Right hindlimb (tissue), 1 donor: ENCODE measurements at places on chromosomes 6 and 20.

GRCh38 chr6:155274106-155274505, 10.3 kb downstream of the CLDN20 start:
- DNase-seq = no peak

DNA sequence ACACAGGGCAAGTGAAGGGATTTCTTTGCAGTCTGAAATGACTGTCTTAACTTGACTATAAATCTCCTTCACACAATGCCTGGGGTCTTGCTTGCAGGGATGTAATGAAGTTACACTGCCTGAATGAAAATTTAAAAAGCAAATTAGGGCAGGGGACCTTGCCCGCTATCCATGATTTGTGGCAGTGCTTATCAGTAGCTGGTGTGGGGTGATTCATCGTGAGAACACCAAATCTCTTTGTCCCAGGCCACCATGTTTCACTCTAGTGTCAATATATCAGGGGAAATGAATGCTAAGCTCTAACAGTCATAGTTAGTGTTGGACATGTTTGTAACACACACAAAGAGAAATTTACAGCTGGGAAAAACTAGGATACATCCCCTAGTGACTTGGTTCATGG, 713.7 kb upstream of the EPHA7 start:
- DNase-seq = no peak

- no peak for DNase-seq
Observed at GRCh38 chr20:19207541-19207940, 4.9 kb upstream of the SLC24A3 start.

- DNase-seq = no peak
Observed at GRCh38 chr6:106763361-106763760, 134.0 kb downstream of the QRSL1 start.

DNA sequence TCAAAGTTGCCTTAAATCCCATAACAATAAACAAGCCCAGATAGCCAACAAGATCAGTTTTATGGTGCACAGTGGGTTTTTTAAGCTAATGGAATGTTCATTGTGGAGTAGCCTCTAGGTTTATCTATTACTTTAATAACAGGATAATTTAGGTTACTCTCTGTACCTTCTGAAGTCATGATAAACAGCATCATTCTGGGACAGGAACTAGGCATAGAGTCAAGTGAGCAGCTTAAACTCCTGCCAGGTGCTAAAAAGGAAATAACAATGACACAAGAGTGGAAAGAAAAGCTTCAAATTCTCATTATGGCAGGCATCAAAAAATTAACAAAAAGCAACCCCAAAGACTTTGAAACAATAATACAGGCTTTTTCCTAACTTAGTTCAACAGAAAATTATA, 228.8 kb downstream of the HACE1 start:
- no peak for DNase-seq

DNA sequence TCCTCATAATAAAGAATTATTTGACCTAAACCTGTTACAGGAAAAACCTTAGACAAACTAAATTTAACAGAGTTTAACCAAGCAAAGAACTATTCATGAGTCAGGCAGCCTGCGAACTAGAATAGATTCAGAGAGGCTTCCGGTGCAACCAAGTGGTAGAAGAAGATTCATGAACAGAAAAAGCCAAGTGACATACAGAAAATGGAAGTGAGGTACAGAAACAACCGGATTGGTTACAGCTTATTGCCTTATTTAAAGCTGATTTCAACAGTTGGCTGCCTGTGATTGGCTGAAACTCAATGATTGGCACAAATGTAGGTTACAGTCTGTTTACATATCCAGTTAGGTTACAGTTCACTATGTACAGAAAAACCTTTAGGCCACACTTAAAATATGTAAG, 10.1 kb downstream of the PPP1R3G start:
- no peak for DNase-seq

GRCh38 chr20:32227744-32228688, 20.3 kb downstream of the POFUT1 start:
- no peak for DNase-seq
